Right ventricle myocardium inferior (tissue), 1 donor: ENCODE measurements at places on chromosomes 12 and 14.

GRCh38 chr12:106135075-106135474, 3.7 kb downstream of the NUAK1 start:
- DNase-seq: no peak

GRCh38 chr12:118376089-118377020, at the start of gene SUDS3:
Gene SUDS3 (plus strand): TSS chr12:118376555. CDS start chr12:118376692, 137 bp downstream.
- DNase-seq: peak; percentile 97

DNA sequence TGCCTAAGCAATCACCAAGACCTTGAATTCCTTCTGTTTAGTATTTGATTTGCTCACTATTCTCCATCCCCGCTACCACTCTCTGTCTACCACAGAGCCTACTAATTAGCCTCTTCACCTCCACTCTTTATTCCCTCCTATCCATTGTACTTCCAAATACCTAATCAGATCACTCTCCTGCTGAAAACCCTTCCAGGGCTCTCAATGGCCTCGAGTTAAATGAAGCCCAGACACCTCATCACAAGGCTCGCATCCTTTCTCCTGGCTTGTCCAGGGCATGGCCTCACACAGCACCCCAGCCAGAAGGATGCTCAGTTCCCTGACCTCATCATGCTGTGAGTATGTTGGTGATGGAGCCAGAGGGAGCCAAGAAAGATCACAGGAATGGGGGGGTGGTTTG, 71.4 kb upstream of the PRMT8 start:
- DNase-seq: no peak

DNA sequence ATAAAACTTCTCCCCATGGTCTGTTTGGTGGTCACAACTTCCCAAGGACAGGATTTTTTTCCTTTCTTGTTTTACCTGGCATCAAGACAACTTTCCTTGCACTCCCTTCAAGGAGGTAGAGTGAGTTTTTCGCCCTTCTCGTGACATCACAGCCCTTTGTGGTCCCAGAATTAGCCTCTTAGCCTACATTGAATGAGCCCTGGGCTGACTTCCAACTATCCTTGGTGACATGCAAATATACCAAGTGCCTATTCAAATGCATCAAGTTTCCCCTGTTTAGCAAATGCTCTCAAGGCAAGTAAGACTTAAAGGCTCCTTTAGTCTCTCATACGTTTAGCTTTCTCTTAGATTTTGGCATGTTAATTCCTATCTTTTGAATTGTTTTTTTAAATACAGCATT, 36.6 kb downstream of the TC2N start:
- DNase-seq: no peak

DNA sequence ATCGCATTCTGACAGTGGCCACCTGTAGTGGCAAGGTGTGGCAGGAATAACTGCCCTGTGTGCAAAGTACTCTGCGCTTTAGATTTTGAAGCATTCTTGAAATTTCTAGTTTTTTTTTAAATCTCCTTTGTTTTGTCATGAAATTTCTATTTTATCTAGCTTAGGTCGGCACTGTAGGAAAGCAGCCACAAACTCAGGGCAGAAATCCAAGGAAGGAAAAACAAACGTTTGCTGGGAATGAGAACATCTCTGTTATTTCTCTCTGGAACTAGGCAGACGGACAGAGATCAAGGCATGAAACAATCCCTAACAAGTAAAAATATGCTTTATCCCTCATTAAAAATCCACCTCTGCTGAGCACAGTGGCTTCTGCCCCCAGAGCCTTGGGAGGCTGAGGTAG, 1.3 kb upstream of the NR2C1 start:
- DNase-seq: no peak

DNA sequence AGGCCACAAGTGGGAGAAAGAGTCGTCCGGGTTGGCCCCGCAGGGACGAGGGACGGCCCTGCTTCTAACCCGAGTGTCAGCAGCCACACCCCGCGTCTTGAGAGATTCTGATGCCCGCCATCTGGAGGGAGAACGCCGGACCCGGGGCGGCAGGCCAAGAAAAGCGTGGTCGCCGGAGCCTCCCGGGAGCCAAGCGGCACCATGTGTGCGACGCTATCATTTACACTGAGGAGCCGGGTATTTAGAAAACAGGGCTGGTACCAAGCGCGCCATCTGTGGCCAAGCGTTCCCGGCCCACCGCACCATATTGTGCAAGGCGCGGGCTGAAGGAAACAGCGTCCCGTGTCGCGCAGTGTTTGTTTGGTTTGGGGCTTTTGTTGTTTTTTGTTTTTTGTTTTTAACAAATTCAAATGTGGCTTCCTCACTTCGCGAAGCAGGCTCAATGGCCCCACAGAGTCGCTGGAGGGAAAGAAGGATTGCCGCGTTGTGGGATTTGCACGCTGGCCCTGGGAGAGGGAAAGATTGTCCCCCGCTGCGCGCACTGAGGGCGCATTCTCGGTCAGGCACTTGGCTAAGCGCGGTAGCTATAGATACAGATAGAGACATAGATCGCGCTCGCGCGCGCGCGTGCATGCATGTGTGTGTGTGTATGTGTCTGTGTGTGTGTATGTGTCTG, 153.8 kb downstream of the BCL11B start:
- no peak for DNase-seq

DNA sequence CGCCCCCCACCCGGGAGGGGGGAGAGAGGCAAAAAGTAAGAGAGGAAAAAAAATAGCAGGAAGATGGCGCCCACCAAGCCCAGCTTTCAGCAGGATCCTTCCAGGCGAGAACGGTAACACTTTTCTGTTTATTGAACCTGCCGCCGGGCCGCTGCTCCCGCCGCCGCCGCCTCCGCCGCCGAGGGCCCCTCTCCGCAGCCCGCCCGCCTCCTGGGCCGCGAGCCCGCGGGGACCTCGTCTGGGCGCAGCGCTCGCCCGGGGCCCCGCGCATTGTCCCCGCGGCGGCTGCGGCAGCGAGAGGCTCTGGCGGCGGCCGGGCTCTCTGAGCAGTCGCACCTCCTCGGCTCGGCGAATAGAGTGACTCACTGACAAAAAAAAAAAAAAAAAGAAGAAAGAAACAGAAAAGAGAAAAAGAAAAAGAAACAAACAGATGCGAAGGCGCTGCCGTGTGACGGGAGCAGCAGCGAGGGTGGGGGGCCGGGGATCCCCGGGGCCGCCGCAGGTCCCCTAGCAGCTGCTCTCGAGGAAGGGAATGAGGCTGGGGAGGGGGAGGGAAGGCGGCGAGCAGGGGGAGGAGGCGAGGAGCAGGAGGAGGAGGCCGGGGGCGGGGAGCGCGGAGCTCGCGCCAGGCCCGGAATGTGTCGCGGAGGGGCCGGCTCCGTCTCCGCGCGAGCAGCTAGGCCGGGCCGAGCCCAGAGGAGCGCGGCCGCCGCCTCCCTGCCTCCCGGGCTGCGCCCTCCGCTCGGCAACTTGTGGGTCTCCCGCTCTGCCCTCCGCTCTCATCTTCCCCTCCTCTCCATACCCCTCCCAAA, 781 bp downstream of the NPAS3 start:
- peak; percentile 88 for DNase-seq

DNA sequence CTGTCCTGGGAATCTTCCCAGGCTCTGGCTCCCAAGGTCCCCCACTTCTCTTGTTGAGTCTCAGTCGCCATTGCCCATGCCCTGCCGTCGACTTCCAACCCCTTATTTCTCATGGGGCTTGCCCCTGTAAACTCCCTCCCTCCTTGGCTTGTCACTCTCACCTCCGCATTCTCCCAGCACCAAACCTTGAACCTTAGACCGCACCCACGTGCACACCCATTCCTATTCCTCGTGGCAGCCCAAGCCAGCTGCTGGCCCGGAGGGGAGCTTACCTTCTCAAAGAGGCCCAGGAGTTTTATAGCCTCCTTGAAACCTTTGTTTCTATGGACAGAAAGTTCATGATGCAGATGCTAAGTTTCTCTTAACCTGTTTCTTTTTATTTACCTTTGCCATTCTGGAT, 4.6 kb downstream of the JDP2 start:
- DNase-seq: no peak

DNA sequence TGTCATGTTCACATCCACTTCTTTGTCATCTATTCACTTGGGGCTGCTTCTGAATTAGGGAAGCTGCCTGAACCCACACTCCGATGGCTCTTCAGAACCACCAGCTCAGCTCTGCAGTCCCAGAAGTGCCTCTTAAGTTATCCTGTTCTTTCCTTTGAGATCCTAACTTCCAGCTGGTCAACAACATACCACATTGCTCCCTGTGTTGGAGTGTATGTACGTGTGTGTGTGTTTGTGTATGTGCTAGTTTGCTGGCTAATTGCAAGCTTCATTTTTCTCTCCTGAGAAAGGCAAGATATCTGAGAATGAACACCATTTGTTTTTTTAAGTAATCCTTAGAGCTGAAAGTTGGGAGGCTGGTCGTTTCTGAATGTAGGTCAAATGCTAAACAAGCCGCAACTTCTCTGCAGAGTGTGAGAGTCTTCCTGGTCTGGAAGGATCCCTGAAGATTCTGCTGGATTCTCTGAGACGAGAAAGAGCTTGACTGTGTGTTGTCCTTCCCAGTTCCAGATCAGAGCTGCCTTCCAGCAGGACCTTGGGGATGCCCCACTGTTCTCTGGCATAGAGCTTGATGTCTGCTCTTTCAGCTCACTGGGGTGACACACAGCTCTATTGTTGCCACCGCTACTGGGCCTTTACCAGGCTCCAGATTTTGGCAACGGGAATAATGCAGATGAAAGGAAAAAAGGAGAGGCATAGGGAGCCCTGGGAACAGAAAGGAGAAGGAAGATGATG, 839 bp downstream of the GSG1 start:
- no peak for DNase-seq

- no peak for DNase-seq
Measured at GRCh38 chr12:49892084-49892731, 11.5 kb downstream of the FAIM2 start.

- DNase-seq: no peak
Measured at GRCh38 chr12:49273726-49274395, 9.0 kb downstream of the TUBA1C start.

DNA sequence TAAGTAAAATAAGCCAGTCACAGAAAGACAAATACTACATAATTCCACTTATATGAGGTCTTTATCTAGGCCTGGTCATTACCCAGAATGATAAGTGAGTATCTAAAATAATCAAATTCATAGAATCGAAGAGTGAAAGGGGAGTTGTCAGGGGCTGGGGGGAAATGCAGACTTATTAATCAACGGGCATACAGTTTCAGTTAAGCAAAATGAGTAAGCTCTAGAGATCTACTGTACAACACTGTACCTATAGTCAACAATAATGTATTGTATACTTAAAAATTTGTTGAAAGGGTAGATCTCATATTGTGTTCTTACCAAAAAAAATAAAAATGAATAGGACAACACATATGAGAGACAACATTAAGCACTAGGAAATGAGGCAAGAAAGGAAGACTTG, 13.3 kb downstream of the BTBD7 start:
- no peak for DNase-seq

GRCh38 chr12:94133964-94134795, 14.2 kb upstream of the PLXNC1 start:
- no peak for DNase-seq

DNA sequence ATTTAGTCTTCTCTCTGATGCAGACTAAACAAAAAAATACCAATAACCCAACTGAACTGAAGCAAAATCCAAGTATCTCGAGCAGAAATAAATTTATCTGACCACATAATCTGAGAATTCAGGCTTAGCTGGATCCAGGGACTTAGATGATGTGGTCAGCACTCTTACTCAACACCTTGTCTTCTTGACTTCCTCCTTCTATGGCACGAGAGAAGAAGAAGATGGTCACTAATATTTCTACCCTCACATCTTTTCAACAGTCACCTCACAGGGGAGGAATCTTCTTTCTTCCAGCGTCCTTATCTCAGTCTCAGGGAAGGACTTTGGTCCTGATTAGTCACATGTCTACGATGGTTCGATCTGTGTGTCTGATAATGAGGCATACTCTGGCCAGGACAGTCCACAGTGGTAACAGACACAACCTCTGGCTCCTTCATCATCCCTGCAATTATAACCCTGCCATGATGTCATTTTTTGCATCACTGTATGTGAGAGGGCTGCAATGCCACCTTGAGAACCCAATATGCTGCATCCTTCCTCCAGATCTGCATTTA, 15.8 kb downstream of the RGS6 start:
- no peak for DNase-seq

GRCh38 chr14:76877871-76878270, 51.7 kb downstream of the LRRC74A start:
- DNase-seq: no peak

- DNase-seq: peak; percentile 78
Measured at GRCh38 chr12:96258104-96258961, 64.2 kb downstream of the ELK3 start.

DNA sequence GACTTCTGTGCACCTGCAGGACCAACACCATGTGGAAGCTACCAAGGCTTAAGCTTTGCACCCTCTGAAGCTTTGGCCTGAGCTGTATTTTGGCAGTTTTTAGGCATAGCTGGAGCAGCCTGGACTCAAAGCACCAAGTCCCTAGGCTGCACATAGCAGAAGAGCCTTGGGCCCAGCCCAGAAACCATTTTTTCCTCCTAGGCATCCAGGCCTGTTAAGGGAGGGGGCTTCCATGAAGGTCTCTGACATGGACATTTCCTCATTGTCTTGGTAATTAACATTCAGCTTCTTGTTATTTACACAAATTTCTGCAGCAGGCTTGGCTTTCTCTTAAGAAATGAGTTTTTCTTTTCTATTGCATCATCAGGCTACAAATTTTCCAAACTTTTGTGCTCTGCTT, 475.8 kb upstream of the FLRT2 start:
- DNase-seq: no peak

GRCh38 chr14:75165586-75166391, 10.6 kb downstream of the TMED10 start:
- DNase-seq: no peak

GRCh38 chr12:76811976-76812375, 48.1 kb downstream of the ZDHHC17 start:
- DNase-seq: no peak

DNA sequence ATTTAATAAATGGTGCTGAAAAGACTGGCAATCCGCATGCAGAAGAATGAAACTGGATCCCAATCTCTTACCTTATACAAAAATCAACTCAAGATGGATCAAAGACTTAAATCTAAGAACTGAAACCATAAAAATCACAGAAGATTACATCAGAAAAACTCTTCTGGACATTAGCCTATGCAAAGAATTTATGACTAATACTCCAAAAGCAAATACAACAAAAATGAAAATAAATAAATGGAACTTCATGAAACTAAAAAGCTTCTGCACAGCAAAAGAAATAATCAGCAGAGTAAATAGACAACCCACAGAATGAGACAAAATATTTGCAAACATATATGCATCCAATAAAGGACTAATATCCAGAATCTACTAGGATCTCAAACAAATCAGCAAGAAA, 14.3 kb upstream of the CLEC1A start:
- no peak for DNase-seq

DNA sequence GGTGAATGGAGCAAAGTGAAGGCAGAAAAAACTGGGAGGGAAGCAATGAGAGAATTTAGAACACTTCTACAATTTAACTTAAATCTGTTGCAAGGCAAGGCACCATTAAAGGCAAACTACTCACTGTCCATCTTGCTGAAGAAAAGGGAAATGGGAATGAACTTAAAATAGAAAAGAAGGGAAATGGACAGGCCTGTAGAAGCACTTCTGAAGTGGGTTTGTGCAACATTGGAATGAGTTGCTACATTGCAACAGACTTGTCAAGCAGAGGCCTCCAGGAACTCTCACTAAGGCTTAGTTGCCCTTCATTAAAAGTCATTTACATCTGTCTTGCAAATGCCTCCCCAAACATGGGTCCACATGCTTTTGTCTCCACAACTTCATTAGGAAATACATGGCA, 13.7 kb upstream of the OR10AD1 start:
- no peak for DNase-seq
